ENCODE measurements at places on chromosomes 3 and 15.

DNA sequence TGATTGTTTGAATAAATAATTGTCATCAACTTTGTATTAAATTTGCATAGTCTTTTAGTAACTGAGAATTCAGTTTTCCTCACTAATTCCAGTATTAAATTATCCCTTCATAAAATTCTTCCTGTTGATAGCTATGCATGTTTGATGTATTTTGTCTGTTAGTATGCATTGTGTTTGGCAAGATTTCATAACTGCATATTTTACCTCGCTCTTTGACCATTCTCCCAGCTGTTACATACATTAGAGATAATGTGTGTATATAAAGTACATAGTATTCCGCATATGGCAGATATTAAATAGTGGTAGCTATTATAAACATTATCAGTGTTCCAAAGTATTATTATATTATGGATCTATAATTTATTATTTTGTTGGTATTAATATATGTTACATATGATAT lies 10.6 kb upstream of the NFKBIZ start:
- no peak for DNase-seq

GRCh38 chr3:133896002-133896761 lies 500 bp upstream of the RAB6B start:
- peak; percentile 35 for DNase-seq

- no peak for DNase-seq
Measured at GRCh38 chr3:45691842-45692241, 2.6 kb downstream of the SACM1L start.

GRCh38 chr3:47715928-47716327 lies 65.8 kb downstream of the SMARCC1 start:
- no peak for DNase-seq

DNA sequence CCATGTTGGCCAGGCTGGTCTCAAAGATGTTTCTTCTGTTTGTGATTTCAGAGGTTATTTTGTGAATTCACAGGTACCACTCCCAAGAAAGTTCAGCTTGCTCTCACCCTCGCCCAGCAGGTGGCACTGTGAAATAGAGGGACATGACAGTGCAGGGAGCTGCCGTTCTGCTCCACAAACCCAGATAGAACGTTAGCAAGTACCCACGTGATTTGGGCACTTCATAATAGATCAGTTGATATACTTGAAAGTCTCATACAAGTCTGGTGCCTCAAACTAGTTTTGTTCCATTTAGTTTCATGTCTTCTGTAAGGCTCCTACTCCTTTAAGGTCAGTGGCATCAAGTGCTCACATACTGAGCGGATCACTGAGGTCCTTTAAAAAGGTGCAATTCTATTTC lies 45.5 kb downstream of the FILIP1L start:
- peak; percentile 86 for DNase-seq

DNA sequence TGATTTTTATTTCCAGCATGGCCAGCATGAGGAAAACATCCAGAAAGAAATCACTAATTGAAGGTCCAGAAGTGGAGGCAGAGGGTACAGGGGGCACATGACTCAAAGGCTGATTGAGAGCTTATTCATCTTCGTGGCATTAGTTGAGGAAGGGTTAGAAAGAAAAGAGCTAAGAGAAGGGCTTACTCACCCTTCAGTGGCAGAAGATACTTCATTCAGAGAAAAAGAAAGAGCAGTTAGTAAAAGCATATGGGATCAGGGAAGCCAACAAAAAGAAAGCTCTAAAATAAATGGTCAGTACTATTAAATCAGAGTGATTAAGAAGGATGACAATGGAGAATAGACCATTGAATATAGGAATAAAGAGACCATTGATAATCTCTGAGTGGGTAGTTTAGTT lies 25.2 kb downstream of the GAP43 start:
- no peak for DNase-seq

- DNase-seq = no peak
Measured at GRCh38 chr15:95868970-95869369, 461.5 kb upstream of the NR2F2 start.

- no peak for DNase-seq
Measured at GRCh38 chr15:73781038-73781925, 28.1 kb upstream of the INSYN1 start.

GRCh38 chr3:72050048-72050632 lies 265.2 kb upstream of the PROK2 start:
- no peak for DNase-seq

Measured in WTC11 (cell line).